ENCODE measurements at places on chromosomes 6 and 20. TPM values are rescaled to one million over a fixed set of nuclear protein-coding genes. Genes with fewer than 3 reads are reported as not detected.

The PTCHD4 gene
- 1.2 TPM for total RNA-seq

The HSPA12B gene
- total RNA-seq = 0.31 TPM

The RAET1E gene
- total RNA-seq = 1.8 TPM

The SPATS1 gene
- total RNA-seq = not detected

The DDX39B gene
- 394 TPM for total RNA-seq

The CST2 gene
- total RNA-seq = 10.8 TPM

The TENT5A gene
- 19.6 TPM for total RNA-seq

The EPM2A gene
- 6.2 TPM for total RNA-seq

The GABRR1 gene
- not detected for total RNA-seq

The COL11A2 gene
- total RNA-seq = 0.13 TPM

The EFCAB8 gene
- 0.50 TPM for total RNA-seq

The CDH26 gene
- total RNA-seq = 0.12 TPM

The ARMH2 gene
- not detected for total RNA-seq

The ADTRP gene
- 0.66 TPM for total RNA-seq

The HLA-G gene
- not detected for total RNA-seq

The BYSL gene
- total RNA-seq = 10.6 TPM

The OPN5 gene
- total RNA-seq = 1.1 TPM

The SLC2A4RG gene
- total RNA-seq = 19.3 TPM

The ASIP gene
- not detected for total RNA-seq

The APCDD1L gene
- total RNA-seq = 2.4 TPM

The CNR1 gene
- 1.3 TPM for total RNA-seq

The ARMC2 gene
- total RNA-seq = 1.9 TPM

The FRMD1 gene
- not detected for total RNA-seq

Measured in aortic smooth muscle cell (primary cell).